ENCODE measurements at places on chromosomes 7 and 10. TPM values are rescaled to one million over a fixed set of nuclear protein-coding genes. Genes with fewer than 3 reads are reported as not detected.

DNA sequence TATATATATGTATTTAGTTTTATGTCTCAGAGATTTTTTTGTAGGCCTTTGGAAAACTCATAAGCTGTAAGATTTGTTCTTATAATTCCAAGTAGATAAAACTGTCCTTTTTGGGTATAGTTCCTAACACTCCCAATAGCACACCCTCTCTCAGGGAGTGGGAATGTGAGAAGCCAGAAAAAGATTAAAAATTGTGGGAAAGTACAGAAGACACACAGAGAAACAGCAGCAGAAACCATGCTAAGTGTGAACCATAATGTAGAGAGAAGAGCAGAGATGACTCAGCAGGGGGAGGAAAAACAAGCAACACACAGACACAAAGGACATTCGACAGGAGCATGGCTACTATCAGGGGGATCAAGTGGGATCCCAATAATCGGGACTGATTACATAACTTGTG, 401.6 kb downstream of the MAGI2 start:
- DNase-seq = no peak

The SPDYE9 gene
- total RNA-seq = not detected

- no peak for DNase-seq
Observed at GRCh38 chr10:24900888-24901685, 51.3 kb downstream of the PRTFDC1 start.

- DNase-seq = no peak
Observed at GRCh38 chr7:44099669-44100068, 4.5 kb upstream of the AEBP1 start.
